ENCODE measurements at places on chromosomes 4 and X.

- DNase-seq, result no peak
Observed at GRCh38 chr4:182297659-182298058, 54.5 kb downstream of the TENM3 start.

DNA sequence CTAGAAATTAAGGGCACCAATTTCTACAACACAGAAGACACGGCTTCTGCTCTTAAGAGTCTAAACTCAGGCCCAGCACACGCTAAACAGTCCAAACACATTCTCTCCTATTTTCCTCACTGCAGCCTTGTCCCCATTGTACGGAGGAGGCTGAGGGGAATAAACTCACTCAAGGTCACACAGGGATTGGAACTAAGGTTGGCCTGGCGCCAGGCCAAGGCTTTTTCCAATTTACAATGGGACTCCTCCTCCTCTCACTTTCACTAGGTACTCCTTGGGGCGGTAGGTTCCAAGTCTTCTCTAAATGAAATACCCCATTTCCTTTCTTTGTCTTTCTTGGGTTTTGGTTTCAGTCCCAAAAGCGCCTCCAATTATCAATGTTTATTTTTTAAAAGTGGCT lies 48.7 kb upstream of the CRMP1 start:
- DNase-seq, result no peak

DNA sequence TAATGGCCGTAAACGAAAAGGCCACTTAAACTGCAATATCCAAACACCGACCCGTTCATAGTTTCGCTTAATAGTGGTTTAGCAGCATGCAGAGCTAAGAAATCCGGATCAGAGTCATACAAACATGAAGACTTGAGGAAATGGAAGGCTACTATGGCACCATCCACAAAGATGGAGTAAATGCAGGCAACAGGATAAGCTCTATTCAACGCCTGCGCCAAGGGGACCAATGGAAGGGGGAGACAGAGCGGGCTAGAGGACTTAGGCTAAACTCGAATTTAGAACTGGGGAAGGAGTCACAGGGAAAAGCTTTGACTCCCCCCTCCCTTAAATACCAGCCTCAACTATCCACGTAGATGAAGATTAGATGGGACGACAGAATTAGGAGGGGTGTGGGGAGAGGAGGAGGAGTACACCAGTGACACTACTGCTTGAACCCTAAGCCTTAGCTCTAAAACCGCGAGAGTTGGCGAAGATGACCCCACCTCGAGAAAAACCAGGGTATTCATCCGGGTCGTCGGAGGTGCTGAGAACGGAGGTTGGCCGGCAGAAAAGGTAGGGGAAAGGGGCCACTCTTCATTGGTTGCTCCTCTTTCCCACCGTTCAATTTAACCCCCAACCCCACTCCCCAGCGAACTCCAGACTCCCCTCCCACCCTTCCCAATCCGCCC lies 3.5 kb downstream of the HUWE1 start:
- DNase-seq, result no peak

DNA sequence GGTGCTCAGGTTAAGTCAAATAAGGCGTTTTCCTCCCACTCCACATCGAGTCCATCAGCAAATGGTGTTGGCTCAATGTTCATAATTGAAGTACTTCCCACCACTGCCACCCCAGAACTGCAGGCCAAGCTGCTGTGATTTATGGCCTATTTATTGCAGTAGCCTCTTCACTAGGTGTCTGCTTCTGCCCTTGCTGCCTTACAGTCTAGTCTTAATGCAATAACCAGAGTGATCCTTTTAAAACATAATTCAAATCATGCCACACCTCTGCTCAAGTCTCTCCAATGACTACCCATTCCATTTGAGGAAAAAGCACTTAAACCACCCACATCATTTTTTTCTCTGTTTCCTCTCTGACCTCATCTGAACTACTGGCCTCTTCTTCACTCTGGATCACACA lies 220.3 kb downstream of the KCNIP4 start:
- no peak for DNase-seq

GRCh38 chrX:71315917-71316316 lies 14.4 kb downstream of the ITGB1BP2 start:
- DNase-seq, result no peak

DNA sequence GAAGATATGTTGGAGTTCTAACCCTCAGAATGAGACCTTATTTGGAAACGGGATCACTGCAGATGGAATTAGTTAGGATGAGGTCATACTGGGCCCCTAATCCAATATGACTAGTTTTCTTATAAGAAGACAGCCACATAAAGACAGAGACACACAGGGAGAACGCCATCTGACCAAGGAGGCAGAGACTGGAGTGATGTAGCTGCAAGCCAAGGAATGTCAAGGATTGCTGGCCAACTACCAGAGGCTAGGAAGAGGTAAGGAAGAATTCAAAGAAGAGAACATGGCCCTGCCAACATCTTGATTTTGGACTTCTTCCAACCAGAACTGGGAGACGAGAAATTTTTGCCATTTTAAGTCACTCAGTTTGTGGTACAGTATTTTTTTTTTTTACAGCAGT lies 152.8 kb upstream of the DIPK2B start:
- DNase-seq, result no peak

DNA sequence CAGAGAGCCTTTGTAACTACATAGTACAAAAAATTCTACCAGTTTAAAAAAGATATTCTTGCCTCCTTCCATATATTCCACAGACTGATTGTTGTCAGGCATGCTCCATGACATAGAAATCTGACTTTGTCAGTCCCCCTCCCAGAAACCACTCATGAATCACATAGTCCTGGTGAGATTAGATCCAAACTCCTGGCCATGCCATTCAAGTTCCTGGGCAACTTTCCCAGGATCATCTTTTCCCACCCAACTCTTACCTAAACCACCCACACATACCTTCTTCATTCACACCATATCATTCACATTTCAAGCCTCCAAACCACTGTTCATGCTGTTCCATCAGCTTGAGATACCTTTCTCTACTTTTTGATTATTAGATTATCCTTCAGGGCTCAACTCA lies 46.4 kb downstream of the SLC16A2 start:
- DNase-seq, result no peak

DNA sequence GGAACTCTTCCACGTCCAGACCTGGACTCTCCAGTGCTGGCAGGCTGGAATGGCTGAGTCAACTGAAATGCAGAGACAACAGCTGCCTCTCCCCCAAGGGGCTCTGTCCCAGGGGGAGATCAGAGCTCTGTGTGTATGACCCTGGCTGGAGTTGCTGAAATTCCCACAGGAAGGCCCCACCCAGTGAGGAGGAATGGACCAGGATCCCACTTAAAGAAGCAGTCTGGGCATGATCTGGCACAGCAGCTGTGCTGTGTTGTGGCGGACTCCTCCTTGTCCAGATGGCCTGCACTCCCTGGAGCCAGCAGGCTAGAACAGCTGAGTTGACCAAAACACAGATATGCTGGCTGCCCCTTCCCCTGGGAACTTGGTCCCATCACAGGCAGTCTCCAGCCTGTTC lies 25.4 kb downstream of the C4orf17 start:
- no peak for DNase-seq

GRCh38 chrX:154481195-154481594 lies 2.1 kb upstream of the LAGE3 start:
- DNase-seq, result no peak

- no peak for DNase-seq
Observed at GRCh38 chr4:162700358-162700757, 466.3 kb downstream of the NAF1 start.

DNA sequence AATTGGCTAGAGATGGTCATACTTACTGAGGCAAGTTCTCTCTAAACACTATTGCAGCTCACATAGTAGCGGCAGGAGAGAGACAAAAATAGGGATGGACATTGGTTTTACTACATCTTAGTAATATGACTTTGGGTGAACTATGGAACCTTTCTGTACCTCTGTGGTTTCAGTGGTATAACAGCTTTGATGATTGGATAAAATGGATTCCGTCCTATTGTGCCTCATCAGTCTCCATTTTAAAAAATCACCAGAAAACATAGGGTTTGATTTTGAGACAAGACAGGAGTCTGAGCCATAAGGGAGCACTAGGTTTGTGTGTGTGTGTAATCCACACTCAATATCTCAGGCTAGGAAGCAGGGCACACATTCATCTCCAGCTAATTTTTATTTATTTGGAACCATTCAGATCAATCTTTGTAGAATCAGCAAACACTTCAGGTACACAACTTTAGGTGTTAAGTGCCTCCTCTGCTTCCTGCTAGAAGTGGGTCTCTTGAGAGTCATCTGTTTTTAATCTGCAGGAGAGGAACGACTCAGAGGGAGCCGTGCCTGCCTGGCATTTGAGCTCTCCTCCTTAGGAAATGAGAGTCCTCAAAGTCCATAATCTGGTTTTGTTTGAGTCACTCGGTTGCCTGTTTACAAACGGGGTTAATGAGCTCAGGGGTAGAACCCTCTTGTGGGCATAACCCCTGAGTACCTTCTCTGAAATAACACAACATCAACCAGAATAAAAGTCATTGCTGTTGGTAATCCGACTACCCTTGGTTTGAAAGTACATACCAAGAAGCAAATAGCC lies 238.5 kb upstream of the BOD1L1 start:
- no peak for DNase-seq

DNA sequence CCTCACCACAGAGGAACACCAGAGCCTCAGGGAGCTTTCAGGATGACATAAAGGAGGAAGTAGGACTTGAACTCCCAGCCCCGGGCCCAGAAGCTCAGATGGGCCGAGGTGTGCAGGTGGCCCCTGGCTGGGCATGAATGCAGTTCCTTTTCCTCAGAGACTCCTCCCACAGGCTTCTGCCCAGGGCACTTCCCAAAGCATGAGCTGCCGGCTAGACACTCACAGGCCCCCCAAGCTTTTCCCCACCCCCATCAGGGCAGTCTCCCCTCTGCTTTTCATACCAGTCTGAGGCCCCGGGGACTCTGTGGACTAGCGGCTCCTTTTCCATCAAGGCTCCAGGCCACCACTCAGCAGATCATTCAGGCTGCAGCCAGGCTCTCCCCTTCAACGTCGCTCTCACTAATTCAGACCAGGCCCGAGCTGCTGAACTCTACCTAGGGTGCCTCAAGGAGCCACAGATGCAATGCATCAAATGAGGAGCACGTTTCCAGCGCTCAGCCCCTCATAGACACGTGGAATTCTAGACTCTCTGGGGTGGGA lies 36.9 kb downstream of the HMX1 start:
- no peak for DNase-seq

DNA sequence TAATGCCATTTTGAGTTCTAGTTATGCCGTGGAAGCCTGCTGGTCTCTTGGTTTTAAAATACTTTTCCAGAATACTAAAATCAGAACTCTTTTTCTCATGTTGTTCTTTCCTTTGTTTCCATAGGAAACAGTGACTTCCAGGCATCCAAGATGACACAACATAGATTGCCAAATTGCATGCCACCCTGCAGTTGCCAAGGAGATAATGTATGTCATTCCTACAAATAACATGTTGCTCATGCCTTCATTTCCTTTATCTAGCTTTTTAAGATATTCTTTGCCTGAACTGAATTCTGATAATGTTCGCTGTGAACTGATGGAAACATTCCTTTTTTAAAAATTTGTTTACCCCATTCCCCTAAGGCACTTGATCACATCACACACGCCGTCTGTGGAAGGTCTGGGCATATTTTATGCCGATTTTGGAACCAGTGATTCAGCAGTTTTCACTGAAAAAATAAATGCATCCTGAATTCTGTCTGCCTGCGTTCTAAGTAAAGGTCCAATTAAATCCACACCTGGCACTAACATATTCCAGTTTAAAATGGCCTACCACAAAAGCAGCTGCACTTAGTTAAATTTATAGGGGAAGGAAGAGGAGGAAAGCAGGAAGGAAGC lies 38.0 kb upstream of the COX7B2 start:
- DNase-seq, result no peak

DNA sequence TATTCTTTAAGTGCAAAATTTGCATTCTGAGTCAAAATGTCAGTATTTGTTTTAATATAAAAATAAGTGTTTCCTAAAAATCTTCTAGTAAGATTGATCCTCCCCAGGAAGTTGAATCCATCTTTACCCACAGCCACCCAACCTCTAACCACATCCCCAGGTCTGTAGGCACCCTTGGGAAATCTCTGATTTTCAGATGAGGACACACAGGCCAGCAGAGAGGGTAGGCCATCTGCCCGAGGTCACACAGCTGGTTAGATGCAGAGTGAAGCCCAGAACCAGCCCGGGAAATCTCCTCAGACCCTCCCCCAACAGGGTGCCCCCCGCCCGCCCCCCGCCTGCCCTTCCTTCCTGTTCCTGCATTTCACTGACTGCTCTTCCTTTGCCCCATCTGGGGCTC lies 277.5 kb downstream of the FBXW7 start:
- no peak for DNase-seq

DNA sequence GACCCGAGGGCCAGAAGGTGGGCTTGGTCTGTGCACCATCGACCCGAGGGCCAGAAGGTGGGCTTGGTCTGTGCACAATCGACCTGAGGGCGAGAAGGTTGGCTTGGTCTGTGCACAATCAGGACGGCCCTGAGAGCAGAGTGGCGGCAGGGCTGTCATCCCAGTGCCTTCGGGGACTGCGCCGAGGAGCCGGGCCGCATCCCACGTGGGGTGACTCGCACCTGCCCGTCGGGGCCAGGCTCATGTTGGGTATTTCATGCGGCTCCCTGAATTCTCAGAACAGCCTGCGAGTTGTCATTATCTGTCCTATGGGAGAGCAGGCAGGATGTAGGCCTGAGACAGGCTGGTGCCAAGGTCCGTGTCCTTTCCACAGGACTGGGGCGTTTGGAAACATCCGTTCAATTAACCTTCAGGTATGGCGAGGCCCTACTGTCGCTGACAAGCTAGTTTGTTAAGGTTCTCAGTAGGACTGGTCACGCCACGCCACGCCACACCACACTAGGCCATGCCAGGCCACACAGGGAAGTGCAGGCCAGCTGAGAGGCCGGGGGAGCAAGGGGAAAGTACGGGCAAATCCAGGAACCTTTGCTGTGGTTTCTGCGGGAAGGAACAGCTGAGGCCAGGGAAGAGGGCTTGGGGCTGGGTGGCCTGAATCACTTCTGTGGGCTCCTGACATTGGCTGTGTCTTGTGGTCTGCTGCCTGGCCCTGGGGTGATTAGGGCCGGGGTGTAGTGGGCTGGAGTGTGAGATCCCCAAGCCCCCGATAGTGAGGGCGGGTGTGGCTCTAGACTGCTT lies 182.9 kb downstream of the AFAP1 start:
- DNase-seq, result no peak

DNA sequence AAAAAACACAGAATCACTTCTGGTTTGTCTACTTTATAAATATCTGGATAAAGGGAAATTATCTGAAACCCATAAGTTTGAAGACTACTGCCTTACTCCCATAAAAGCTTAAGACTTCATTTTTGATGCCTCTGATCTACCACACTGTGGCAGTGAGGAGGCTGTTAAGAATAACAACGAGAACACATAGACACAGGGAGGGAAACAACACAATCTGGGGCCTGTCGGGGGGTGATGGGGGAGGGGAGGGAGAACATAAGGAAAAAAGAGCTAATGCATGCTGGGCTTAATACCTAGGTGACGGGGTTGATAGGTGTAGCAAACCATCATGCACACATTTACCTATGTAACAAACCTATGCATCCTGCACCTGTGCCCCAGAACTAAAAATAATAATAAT lies 573.7 kb downstream of the GBA3 start:
- no peak for DNase-seq

DNA sequence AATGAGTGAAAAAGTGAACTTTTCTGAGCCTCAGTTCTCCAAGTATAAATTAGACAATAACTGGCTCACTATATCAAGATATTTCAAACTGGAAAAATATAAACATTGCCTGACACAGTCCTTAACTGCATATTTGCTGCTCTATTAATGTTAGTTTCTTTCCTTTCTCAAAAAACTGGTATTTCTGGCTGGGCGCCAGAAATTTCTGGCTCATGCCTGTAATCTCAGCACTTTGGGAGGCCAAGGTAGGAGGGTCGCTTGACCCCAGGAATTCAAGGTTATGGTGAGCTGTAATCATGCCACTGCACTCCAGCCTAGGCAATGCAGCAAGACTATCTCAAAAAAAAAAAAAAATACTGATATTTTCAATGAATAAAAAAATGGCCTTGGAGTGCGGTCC lies 227.0 kb downstream of the MAGEB17 start:
- DNase-seq, result no peak
